Smooth muscle cell of the umbilical artery (primary cell): ENCODE measurements at places on chromosomes 7 and 10. TPM values are rescaled to one million over a fixed set of nuclear protein-coding genes. Genes with fewer than 3 reads are reported as not detected.

PPP1R17 gene
- total RNA-seq = not detected in 2 replicates

PEX1 gene
- 19.3 and 20.5 TPM in 2 replicates for total RNA-seq

ENO4 gene
- total RNA-seq = under 0.01 and 0.05 TPM in 2 replicates

UCN3 gene
- total RNA-seq = not detected in 2 replicates

IFIT1B gene
- total RNA-seq = not detected in 2 replicates

PPP2R2D gene
- 22.9 and 38.2 TPM in 2 replicates for total RNA-seq

ITPRID1 gene
- total RNA-seq = not detected in 2 replicates
